Camera-type eye (tissue), 1 donor: ENCODE measurements at places on chromosomes 11 and 22. TPM values are rescaled to one million over a fixed set of nuclear protein-coding genes. Genes with fewer than 3 reads are reported as not detected.

HTR3A gene
- total RNA-seq = 0.16 TPM

ZNF214 gene
- 18.0 TPM for total RNA-seq

CLTCL1 gene
- 21.1 TPM for total RNA-seq

FBXO3 gene
- total RNA-seq = 112 TPM

MISFA gene
- total RNA-seq = 1.5 TPM

CTR9 gene
- 60.1 TPM for total RNA-seq

TPH1 gene
- 4.3 TPM for total RNA-seq

TRPM5 gene
- 0.11 TPM for total RNA-seq

GP1BB gene
- 6.6 TPM for total RNA-seq

SEPTIN3 gene
- 47.3 TPM for total RNA-seq

MMP13 gene
- total RNA-seq = not detected

FGF4 gene
- total RNA-seq = not detected

RIMBP3B gene
- total RNA-seq = 0.60 TPM

KRTAP5-10 gene
- not detected for total RNA-seq

SHANK3 gene
- 10.6 TPM for total RNA-seq

MYRF gene
- 20.1 TPM for total RNA-seq

ARHGAP42 gene
- 45.9 TPM for total RNA-seq

MRPL40 gene
- total RNA-seq = 23.1 TPM

ZP1 gene
- total RNA-seq = not detected

OSM gene
- 0.77 TPM for total RNA-seq

SAC3D1 gene
- total RNA-seq = 6.2 TPM

YAP1 gene
- total RNA-seq = 137 TPM

GGTLC3 gene
- not detected for total RNA-seq

CAPN5 gene
- 13.4 TPM for total RNA-seq

NPAS4 gene
- 0.82 TPM for total RNA-seq

ISX gene
- total RNA-seq = not detected

MFNG gene
- 22.3 TPM for total RNA-seq

SREBF2 gene
- 67.0 TPM for total RNA-seq

NLRP6 gene
- total RNA-seq = 0.22 TPM

TTC36 gene
- total RNA-seq = 2.5 TPM

TUBA8 gene
- total RNA-seq = 4.9 TPM

KCNK7 gene
- total RNA-seq = 0.99 TPM

AQP11 gene
- total RNA-seq = 7.9 TPM

E2F8 gene
- total RNA-seq = 2.5 TPM

OR51B2 gene
- 0.44 TPM for total RNA-seq

TNNI2 gene
- total RNA-seq = 103 TPM

OR5P2 gene
- total RNA-seq = not detected

MYOD1 gene
- total RNA-seq = 2.4 TPM

VSIG10L2 gene
- not detected for total RNA-seq

OR8G1 gene
- not detected for total RNA-seq

RBFOX2 gene
- total RNA-seq = 194 TPM

MPZL2 gene
- total RNA-seq = 18.4 TPM

OR52N4 gene
- total RNA-seq = not detected

SMIM35 gene
- 0.11 TPM for total RNA-seq

OR6A2 gene
- total RNA-seq = 0.55 TPM

ALG9 gene
- total RNA-seq = 67.5 TPM

EXPH5 gene
- total RNA-seq = 10.3 TPM

TLCD5 gene
- total RNA-seq = 26.3 TPM

MS4A7 gene
- total RNA-seq = 8.8 TPM

APOBEC3G gene
- 6.5 TPM for total RNA-seq

MCAT gene
- 17.4 TPM for total RNA-seq

OR8H3 gene
- not detected for total RNA-seq

HORMAD2 gene
- 1.6 TPM for total RNA-seq

RIMBP3C gene
- total RNA-seq = 1.2 TPM

PRRG4 gene
- total RNA-seq = 1.4 TPM

OR51I1 gene
- not detected for total RNA-seq
